ENCODE measurements at places on chromosomes 4 and X. TPM values are rescaled to one million over a fixed set of nuclear protein-coding genes. Genes with fewer than 3 reads are reported as not detected.

GRCh38 chr4:68490826-68491457 is 43.7 kb downstream of the TMPRSS11E start:
- no peak for DNase-seq

- DNase-seq, result no peak
Observed at GRCh38 chr4:166315721-166316467, 442.9 kb downstream of the TLL1 start.

- DNase-seq, result no peak
Observed at GRCh38 chrX:40784516-40785151, 49.3 kb upstream of the MED14 start.

DNA sequence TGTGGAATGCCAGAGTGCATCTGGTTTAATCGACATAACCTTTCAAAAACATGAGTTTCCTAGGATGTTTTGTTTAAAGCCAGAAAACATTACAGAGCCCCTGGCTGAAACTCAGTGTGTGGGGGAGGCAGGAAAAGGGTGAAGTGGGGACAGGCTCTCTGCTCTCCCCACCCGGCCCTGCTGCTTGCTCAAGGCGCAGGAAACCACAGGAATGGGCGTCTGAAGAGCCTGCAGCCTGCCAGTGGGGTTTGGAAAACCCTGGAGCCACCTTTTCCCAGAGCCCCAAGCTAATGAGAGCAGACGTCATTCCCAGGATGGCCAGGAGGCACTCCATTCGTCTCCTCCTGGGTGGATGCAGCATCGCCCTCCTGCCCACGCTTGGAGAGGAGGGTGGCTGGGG is 240.6 kb downstream of the AFAP1 start:
- DNase-seq, result no peak

GRCh38 chrX:35617836-35618235 is 180.3 kb upstream of the MAGEB16 start:
- no peak for DNase-seq

DNA sequence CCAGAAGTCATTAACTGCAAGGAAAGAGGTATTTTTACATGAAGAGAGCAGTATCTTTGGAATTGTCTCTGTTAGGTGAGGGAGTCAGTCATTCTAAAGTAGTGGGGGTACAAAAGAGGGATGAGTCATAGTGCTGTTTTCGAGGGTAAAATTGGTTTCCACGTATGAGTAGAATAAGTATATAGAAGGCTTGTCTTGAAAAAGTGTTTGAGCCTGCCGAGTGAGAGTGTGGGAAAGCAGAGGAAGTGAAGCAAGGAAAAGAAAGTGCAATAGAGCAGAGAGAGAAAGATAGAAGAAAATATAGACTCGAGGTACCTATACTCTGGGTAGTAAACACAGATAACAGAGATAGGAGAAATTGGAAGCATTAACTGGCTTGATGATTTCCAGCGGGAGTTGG is 696.4 kb downstream of the DMD start:
- DNase-seq, result no peak

DNA sequence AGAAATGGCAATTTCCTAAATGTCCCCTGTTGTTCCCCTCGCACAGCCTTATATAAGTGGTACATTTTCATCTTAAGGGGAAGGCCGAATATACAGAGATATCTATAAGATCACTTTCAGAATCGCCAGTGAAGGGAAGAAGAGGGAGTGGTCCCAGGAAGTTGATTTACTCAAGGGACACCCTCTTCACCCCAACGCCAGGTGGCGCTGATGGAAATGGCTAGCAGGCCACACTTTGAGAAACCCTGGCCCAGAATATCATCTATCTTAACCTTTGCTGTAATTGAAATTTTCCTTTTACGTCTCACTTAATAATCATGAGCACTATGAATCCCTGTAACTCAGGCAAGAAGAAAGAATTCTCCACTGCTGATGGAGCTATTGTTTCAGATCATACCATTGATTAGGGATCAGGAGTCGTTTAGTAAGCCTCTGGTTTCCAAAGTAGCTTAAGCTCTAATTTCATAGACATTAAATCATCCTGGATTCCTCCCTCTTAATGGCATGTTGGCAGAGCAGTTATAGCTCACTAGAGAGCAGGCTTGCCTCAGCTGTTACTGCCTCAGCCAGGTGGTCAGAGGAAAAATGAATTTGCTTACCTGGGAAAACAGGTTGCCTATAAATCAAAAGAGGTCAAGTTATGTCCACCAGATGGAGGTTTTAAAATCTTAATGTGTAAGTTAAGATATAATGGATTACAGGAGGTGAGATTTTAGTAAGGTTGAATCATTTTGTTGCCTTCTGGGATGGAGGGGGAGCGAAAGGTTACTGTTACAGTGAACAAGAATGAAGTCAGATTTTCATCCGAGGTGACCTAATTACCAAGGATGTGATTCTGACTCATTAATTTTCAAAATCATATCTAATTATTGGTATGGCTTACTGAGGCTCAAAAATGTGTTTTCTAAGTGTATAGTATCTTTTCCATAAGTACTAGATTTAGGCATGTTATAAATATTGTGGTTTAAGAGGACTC is 941.2 kb upstream of the TENM3 start:
- no peak for DNase-seq

GRCh38 chr4:5751666-5752375 is 40.8 kb downstream of the EVC start:
- peak; percentile 49 for DNase-seq

GRCh38 chr4:150515135-150515534 is 66.8 kb upstream of the MAB21L2 start:
- no peak for DNase-seq

DNA sequence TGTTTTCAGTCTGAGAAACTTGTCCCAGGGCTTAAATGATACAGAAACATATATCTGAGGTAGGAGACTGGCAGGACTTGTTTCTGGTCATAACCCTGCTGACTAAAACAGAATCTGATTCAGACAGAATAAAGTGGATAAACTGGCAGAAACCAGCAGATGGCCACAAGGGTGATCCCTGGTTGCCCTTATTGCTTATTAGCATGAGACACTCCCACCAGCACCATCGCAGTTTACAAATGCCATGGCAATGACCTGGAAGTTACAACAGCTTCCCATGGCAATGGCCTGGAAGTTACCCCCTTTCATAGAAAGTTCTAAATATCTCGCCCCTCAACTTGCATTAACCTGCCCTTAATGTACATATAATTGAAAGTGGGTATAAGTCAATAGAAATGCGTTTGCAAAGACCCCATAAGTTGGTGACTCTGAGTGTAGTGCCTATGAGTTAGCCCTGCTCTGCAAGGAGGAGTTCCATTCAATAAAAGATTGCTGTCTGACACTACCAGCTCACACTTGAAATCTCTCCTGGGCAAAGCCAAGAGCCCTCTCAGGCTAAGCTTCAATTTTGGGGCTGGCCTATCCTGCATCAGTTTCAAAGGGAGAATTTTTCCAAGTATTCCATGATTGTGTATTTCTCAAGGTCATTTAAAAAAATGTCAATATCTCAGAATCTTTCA is 52.9 kb upstream of the PAGE5 start:
- no peak for DNase-seq

DNA sequence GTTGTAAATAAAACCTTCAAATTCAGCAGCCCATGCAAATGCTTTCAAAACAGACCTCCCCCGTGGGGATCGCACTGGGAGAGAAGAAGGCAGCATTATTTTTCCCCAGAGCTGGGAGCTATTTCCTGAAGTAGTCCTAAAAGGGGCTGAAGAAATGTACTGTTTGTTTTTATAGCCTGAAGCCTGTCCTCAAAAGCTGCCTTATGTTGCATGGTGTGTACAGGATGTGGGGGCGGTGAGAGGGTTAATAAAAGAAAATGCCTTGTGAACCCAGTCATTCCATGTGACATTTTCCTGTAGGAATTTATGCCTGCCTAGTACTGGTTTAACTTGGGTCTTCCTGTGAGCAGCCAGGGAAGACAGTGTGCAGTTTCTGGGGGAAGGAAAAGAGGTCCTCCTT is 144.1 kb downstream of the SOWAHB start:
- no peak for DNase-seq

USP51 gene
- total RNA-seq, result 1.7 TPM

NPY5R gene
- 0.24 TPM for total RNA-seq

P2RY10 gene
- total RNA-seq, result not detected

PFKFB1 gene
- not detected for total RNA-seq

ZAR1 gene
- total RNA-seq, result not detected

ZCCHC12 gene
- 0.19 TPM for total RNA-seq

MTCP1 gene
- 0.85 TPM for total RNA-seq

SPANXA1 gene
- not detected for total RNA-seq

TBC1D8B gene
- 4.6 TPM for total RNA-seq

Measured in right atrium auricular region (tissue), 2 donors.